ENCODE measurements at places on chromosomes 2 and 18. TPM values are rescaled to one million over a fixed set of nuclear protein-coding genes. Genes with fewer than 3 reads are reported as not detected.

Gene ACMSD
- total RNA-seq, result not detected

Gene GALR1
- total RNA-seq, result 2.1 TPM

Gene CYTIP
- total RNA-seq, result 2.2 TPM

Gene SOX11
- 1.7 TPM for total RNA-seq

Gene ZNF804A
- 6.5 TPM for total RNA-seq

Gene WNT10A
- total RNA-seq, result 0.89 TPM

Gene DYNAP
- not detected for total RNA-seq

Gene GTF2A1L
- total RNA-seq, result not detected

Gene BAZ2B
- total RNA-seq, result 145 TPM

Gene CDH2
- total RNA-seq, result 90.2 TPM

Gene RNF149
- total RNA-seq, result 38.3 TPM

Gene ADD2
- 159 TPM for total RNA-seq

Gene COL6A3
- 1.3 TPM for total RNA-seq

Gene CRYGD
- not detected for total RNA-seq

Gene UNC80
- total RNA-seq, result 104 TPM

Gene RUFY4
- total RNA-seq, result not detected

Gene AMER3
- total RNA-seq, result 28.0 TPM

Gene DNMT3A
- 39.6 TPM for total RNA-seq

Gene RPL31
- 662 TPM for total RNA-seq

Gene GCG
- not detected for total RNA-seq

Gene UCN
- total RNA-seq, result 13.1 TPM

Gene SATB2
- 154 TPM for total RNA-seq

Gene POLE4
- total RNA-seq, result 51.7 TPM

Gene FTCDNL1
- 17.7 TPM for total RNA-seq

Gene FAM117B
- total RNA-seq, result 22.5 TPM

Gene GMPPA
- total RNA-seq, result 27.8 TPM

Gene ABHD1
- total RNA-seq, result 4.8 TPM

Gene SLC35F5
- total RNA-seq, result 42.4 TPM

Gene PFN4
- total RNA-seq, result not detected

Gene SIX3
- total RNA-seq, result 0.40 TPM

Gene EGR4
- total RNA-seq, result 4.6 TPM

Gene VSNL1
- 637 TPM for total RNA-seq

Gene SCN1A
- 143 TPM for total RNA-seq

Gene SOCS6
- total RNA-seq, result 20.8 TPM

Gene CDK15
- not detected for total RNA-seq

Gene CCBE1
- total RNA-seq, result 0.92 TPM

Gene TNFRSF11A
- total RNA-seq, result 7.0 TPM

Gene GKN1
- not detected for total RNA-seq

Gene PNPT1
- 40.0 TPM for total RNA-seq

Gene RBM45
- 16.9 TPM for total RNA-seq

Gene DNAJC5G
- 4.2 TPM for total RNA-seq

Gene STPG4
- total RNA-seq, result 0.64 TPM

Gene DCDC2C
- total RNA-seq, result not detected

Gene ELOA2
- not detected for total RNA-seq

Gene EVA1A
- total RNA-seq, result not detected

Gene EFR3B
- 61.7 TPM for total RNA-seq

Gene LDAH
- total RNA-seq, result 19.9 TPM

Gene FRZB
- total RNA-seq, result 4.3 TPM

Gene TTC31
- 15.5 TPM for total RNA-seq

Gene KCMF1
- 77.6 TPM for total RNA-seq

Gene FBXO15
- total RNA-seq, result 4.1 TPM

Gene ROCK1
- total RNA-seq, result 38.9 TPM

Gene MTCL1
- 81.7 TPM for total RNA-seq

Gene PIK3C3
- 99.7 TPM for total RNA-seq

Measured in dorsolateral prefrontal cortex (tissue), 122 donors.